ENCODE measurements at places on chromosomes 12 and 14.

- DNase-seq, result no peak
Observed at GRCh38 chr12:131753005-131753404, 42.1 kb downstream of the SFSWAP start.

DNA sequence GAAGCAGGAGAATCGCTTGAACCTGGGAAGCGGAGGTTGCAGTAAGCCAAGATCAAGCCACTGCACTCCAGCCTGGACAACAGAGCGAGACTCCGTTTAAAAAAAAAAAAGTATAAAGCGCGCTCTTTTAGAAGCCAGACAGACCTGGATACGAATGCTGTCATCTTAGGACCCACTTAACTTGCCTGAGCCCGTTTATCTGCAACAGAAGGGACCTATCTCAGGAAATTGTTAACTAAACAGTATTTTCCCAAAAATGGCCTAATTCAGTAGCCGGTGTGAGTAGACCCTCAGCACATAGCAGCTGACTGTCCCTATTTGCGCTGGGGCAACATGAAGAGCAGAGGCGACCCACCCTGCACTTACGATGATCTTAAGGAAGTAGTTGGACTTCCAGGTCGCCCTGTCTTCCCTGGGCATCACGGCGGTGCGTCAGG lies 529 bp downstream of the RPLP0 start:
- DNase-seq, result no peak

DNA sequence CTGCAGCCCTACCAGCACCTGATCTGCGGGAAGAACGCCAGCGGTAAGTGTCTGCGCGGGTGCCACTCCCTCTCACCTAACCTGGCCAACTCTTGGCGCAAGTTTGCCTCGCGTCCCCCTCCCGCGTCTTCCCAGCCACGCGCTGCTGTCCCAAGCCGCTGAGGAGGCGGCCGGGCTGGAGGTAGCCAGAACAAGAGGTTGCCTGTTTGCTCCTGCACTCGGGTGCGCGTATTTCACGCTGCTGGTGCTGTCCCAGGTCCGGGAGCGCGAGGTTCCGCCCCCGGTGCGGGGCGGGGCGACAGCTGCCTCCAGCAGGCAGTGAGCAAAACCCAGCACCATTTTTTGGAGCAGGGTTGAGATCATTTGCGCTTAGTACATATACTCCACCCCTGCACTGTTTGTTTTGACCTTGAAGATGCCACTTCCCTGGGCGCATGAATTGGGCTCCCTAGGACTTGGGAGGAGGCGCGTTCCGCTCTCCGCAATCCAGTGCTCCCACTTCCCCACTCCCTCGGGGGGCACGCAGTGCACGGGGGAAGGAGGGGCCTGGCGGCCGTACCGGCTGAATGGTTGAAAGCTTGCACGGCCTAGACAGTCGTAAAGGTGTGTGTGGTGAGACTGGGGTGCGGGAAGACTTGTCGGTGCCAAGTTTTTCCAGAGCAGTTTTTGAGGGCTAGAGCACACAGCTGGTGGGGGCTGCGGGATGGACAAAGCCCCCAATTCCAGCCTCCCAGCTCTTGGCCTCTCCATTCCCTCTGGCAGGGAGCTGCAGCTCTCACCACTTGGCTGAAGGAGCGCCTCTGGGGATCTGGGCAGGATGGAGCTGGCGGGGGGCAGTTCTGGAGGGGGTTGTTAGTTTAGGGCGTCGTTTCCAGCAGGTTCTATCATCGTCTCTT lies 226.9 kb upstream of the CRY1 start:
- peak; percentile 67 for DNase-seq

- DNase-seq, result peak; percentile 90
Observed at GRCh38 chr12:4562034-4562657, at the start of gene DYRK4. Gene DYRK4, plus strand, starts transcription at chr12:4562208. Its CDS starts 38 bp downstream, at chr12:4562246.

- no peak for DNase-seq
Observed at GRCh38 chr12:21065845-21066244, 65.1 kb upstream of the SLCO1B1 start.

DNA sequence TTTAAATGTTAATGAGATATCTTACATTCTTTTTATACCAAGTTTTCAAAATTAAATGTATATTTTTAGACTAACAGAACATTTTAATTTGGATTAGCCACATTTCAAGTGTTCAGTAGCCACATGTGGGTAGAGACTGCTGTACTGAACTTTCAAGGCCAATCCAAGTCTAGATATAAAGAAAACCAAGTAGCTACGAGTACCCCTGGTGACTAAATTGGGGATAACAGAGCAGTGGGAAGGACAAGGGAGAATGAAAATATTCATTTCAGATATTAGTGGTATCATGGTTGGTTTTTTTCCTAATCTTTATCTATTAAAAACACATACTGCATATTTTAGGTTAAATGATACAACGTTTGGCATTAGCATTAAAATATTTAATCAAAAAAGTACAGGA lies 69.4 kb upstream of the RHOJ start:
- no peak for DNase-seq

DNA sequence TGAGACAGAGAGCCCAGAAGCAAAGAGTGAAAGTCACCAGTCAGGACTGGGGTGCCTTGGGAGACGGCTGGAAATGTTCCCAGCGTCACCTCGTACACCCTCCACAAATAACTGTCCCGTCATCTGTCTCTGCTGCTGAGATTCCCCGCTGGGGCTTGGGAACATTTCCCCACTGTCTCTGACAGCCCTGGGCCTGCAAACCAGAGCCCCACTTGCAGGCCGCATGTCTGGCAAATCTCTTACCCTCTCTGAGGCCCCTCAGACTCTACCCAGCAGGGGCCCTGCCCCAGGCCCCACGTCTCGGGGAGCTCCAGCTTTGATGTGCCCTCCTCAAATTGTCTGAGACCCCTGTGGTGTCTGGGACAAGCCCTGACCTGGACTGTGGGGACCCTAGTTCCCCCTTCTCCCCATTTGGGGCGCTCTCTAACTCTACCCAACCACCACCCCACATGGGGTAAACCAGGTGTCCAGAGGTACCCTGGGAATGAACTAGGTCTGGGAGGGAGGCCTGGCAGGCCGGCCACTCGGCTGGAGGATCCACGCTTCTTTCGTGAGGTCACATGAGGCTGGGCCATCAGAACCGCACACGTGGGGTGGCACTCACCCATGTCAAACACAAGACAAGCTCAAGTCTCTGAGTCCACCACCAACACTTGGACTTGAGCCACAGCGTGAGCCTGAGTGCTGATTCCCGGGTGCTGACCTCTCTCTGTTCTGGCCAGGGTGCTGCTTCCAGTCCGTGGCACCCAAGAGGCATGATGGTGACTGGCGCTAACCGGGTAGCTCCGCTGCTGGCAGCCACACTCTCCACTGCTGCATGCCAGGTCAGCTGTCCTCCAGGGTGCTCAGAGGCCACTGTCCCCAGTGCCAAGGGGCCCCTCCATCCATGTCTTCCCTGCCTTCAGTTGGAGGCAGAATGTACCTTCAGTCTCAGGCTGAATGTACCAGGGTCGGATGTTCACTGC lies 59.8 kb downstream of the DIO3 start:
- no peak for DNase-seq

DNA sequence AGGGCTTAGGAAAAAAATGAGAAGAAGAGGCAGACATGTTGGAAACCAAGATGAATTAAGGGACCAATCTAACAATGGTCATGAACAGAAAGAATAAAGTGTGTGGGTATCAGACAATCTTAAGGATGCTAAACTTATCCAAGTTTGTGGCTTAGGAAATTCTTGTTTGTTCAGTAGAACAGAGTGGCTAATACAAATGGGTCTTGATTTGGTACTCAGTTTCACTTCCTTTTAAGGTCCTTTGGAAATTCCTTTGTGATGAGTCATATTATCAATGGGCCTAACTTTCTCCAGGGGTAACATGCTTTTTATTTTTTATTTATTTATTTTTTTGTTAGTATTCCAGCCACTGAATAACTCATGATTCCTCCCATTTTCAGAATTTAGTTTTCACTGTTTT lies 1154.7 kb upstream of the FLRT2 start:
- DNase-seq, result no peak

DNA sequence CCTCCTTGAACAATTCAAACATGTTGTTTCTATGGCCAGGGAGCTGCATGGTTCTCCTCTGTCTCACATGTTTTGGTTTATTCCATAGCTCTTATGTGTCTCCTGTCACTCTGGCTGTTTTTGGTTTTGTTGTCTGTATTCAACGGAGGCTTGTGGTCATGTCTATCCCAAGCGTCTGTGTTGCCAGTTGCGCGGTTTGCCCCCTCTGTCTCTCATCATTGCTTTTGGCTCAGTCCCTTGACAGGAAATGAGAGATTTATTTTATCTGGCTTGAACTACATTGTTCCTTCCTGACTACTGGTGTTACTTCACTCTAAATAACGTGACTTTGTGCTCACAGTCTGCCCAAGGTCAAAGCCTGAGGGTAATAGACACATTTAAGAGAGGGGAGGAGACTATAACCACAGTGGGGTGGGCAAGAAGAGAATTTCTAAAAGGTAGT lies 96.4 kb upstream of the SOX5 start:
- DNase-seq, result no peak

- no peak for DNase-seq
Observed at GRCh38 chr14:54443981-54444380, 2.8 kb upstream of the CNIH1 start.

DNA sequence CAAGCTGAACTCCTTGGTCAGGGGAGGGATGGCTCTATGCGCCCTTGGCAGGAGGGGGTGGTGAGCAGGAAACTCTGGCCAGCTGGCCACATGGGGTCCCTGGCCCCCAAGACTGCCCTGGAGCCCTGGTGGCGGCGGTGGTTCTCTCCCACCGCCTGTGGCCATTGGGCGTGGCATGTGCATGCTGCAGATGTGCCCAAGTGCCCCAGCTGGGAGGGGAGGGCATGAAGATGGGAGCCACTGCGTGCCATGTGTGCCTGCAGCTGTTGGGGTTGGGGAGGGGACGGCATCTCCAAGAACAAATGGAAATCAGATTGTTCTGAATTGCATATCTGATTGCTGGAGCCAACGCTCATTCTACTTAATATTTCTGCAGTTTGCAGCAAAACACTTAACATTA lies 115.7 kb upstream of the IGF1 start:
- DNase-seq, result no peak

DNA sequence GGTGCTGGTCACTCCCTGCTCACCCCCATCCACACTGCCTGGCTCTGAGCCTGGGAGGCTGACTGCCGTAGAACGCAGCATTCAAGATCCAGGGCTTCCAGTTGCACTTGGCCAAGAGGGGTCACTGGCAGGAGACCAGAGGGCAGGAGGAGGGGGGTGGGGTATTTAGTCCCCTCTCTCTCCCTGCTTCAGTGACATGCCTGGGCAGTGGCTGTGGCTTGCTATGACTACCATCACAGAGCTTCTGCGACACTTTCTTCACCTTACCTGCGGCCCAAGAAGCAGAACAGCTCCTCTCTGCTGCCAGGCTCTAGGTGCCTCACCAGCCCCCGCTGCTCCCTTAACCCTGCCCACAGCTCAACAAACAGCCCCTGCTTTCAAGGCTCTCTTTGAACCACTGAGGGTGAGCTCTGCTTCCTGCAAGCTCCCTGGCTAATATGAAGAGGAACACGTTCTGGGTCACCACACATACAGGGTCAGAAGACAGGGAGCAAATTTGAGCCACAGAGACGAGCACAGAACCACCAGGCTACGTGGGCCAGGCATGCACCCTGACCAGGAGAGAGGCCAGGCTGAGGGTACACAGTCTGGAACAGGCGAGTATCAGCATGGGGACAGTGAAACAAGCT lies 55.7 kb downstream of the ITPK1 start:
- peak; percentile 63 for DNase-seq

DNA sequence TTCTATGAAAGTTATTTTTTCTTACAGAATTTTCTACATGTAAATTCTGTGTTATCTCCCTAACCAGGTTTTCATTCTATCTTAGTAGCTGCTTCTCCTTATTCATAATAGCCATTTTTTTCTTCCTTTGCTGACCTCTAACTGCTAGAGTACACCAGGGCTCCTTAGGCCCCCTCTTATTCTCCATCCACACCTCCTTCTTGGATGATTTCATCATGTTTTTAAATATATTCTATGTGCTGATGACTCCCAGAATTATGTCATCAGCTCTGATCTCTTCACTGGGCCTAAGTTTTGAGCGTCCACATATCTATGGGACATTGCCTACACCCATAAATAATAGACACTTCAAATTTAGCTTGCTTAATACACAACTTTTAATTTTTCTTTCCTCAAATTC lies 721.5 kb downstream of the SLC16A7 start:
- DNase-seq, result no peak

- no peak for DNase-seq
Observed at GRCh38 chr14:26870722-26871617, 273.1 kb upstream of the NOVA1 start.

DNA sequence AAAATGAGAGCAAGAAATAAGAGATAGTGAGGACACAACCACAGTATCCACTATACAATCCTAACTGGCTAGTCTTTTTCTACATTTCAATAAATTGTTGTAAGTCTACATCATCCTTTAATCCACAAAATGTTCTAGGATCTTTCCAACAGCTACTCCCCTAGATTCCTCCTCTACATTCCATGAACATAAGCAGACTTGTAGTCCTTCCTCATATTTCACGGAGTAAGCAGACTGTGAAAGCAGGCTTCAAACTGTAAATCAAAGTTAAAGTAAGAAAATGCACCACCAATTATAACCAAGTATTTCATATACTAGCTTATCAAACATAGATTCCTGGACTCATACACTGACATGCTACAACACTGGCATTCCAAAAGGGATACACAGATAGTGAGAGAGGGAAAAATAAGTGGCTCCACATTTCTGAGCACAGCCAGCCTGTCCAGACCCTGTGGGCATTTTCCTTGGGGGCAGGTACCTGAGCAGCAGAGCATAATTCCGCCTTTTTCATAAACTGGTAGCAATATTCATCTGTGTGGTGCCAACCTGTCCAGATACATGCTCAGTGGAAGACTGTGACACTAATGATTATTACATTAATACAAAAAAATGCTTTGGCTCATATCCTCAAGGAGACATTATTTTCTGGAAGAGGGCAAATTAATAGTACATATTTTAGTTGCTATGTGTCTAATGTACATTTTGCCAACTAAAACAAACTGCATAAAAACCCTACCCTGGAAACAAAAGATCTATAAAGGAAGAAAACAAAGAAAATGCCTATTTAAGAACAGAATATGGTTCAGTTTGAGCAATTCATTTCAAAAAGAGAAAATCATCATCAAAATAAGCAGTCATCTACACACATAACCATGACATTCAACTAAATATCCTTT lies 113.3 kb upstream of the FSCB start:
- DNase-seq, result no peak

- DNase-seq, result no peak
Observed at GRCh38 chr12:94965982-94966630, 37.4 kb downstream of the NDUFA12 start.

- DNase-seq, result no peak
Observed at GRCh38 chr12:50597200-50598195, 92.7 kb downstream of the DIP2B start.

All from left ventricle myocardium superior (tissue), 1 donor.